Fibroblast of skin of abdomen (primary cell): ENCODE measurements at places on chromosomes 11 and 22.

- no peak for DNase-seq
Observed at GRCh38 chr11:76194872-76195668, 11.2 kb downstream of the WNT11 start.

DNA sequence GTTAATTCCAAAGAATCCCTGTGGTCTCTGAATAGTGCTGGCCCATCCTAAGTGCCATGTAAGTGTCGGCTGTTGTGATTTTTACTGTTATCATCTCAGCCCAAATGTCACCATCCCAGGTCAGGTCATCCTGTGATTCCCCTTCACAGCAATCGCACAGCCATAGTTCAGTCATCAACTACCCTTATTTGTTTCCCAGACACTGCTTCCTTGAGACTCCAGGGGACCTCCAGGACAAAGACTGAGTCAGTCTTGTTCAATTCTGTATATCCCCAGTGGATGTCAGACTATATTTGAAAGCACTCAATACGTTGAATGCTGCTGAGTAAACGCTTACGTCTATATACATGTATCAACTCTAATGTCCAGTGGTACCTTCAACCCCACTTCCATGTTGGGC is 113.7 kb upstream of the TIMP3 start:
- no peak for DNase-seq

DNA sequence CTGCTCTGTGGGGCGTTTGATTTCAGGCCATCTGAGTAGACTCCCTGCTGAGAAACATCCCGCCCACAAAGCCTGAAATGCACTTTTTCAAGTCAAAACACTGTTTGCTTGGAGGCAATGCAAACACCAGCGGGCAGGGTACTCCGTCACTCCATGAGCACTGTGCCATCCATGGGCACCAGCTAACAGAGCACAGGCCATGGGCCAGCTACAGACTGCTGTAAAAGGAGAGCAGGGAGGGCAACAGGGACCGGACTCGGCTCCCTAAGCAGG is 16.6 kb upstream of the EFCAB6 start:
- DNase-seq, result no peak

- no peak for DNase-seq
Observed at GRCh38 chr11:126354631-126355323, 709 bp upstream of the ST3GAL4 start.

DNA sequence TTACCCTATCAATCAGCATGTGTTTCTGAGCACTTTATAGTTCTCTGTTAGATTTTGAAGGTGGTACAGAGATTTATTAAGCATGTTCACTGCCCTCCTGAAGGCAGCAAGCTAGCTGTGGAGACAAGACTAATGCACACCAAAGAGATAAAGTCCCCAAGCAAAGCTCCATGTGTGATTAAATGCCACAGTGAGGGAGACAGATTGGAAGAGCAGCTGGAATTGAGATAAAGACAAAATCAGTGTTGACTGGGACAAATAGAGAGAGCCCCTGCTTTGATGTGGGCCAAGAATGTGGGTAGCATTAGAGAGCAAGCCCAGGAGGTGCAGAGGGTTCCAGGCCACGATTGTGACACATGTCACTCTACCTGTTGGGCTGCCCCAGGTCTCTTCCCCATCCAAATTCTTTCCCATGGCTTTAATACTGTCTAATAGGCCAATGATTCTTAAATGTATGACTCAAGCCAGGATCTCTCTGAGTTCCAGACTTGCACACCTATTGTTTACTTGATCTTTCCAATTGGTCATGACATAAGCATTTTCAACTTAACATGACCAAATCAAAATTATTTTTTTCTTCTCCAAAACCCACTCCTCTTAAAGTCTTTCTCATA is 60.1 kb upstream of the ZC3H12C start:
- DNase-seq, result no peak

DNA sequence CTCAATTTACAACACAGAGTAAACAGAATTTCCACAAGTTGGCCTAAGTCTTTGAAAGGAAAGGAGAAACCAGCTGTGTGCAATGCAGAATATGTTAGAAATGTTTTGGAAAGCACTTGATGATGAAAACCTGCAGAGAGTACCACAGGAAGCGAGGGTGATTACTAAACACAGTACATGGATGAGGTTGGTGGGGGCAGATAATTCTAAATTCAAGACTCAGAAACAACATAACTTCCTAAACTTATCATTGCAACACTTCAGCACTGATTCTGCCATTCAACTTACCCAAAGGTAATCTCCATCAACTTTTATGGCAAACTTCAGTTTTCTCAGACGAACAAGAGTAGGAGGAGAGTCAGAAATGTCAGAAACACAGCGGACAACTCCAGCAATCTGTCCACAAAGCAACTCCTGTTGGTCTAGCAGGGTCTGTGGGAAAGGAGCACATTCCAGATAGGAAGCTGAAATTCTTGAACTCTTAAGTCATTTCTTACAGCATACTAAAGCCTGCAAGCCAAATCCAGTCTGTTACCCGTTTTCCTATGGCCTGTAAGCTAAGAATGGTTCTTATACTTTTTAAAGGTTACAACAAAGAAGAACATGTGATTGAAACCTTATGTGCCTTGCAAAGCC is 6.8 kb downstream of the HPS4 start:
- peak; percentile 82 for DNase-seq

- no peak for DNase-seq
Observed at GRCh38 chr11:91158297-91158696, 935.4 kb upstream of the CHORDC1 start.

- peak; percentile 99 for DNase-seq
Observed at GRCh38 chr11:68889948-68890446, 13.6 kb downstream of the MRPL21 start.

GRCh38 chr11:121667836-121668235 is 215.1 kb upstream of the SORL1-AS1 start:
- DNase-seq, result no peak

DNA sequence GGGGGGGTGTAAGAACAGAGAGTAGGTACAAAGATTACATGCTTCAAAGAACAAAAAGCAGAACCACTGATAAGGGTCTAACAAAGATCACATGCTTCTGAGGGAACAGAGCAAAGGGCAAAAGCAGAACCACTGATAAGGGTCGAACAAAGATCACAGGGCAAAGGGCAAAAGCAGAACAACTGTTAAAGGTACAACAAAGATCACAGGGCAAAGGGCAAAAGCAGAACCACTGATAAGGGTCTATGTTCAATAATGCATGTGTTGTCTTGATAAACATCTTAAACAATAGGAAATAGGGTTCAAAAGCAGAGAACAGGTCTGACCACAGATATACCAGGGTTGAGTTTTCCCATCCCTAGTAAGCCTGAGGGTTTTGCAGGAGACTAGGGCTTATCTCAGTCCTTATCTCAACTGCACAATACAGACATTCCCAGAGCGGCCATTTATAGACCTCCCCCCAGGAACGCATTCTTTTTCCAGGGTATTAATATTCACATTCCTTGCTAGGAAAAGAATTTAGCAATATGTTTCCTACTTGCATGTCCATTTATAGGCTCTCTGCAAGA is 81.9 kb upstream of the PGR start:
- no peak for DNase-seq

- no peak for DNase-seq
Observed at GRCh38 chr11:63520606-63521170, 14.8 kb downstream of the LGALS12 start.

DNA sequence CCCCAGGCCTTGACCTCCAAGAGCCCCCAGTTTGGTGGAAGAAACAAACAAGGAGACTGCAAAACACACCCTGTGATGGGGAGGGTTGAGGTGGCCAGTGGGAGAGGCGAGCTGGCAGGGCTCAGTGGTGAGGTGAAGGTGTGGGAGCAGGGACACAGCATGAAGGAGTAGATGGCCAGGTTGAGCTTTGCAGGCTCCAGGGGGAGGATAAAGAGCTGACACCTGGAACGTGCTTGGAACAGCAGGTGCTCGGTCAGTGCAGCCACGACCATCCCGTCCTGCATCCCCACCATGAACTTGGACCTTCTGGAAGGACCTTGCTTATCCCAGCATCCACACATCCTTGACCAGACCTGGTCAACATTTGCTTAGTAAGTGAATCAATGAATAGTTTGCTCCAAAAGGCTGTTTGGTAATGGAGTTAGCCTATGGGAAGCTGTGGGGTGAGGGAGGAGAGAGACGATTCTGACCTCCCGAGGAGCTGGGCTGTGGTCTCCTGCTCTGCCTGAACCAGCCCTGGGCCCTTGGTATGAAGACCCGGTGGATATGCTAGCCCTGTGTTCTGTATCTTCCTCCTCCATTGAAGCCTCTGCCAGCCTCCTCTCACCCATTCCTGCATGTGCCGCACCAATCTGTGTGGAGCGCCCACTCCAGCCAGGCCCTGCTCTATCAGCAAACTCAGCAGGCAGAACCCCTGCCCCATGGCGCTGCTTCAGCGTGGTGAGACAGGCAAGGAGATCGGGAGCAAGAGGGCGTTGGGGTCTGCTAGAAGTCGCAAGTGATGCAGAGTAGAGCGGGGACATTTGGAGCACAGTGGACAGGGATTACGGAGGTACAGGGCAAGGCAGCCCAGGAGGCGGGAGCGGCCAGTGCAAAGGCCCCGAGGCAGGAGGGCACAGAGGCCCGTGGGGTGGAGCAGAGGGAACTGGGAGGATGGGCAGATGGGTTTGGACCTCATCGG is 9.9 kb downstream of the LINC01488 start:
- no peak for DNase-seq

- DNase-seq, result no peak
Observed at GRCh38 chr22:45314054-45314721, 4.5 kb downstream of the FAM118A start.
